NCI-H1694 (cell line): ENCODE measurements at places on chromosomes 16 and 17.

DNA sequence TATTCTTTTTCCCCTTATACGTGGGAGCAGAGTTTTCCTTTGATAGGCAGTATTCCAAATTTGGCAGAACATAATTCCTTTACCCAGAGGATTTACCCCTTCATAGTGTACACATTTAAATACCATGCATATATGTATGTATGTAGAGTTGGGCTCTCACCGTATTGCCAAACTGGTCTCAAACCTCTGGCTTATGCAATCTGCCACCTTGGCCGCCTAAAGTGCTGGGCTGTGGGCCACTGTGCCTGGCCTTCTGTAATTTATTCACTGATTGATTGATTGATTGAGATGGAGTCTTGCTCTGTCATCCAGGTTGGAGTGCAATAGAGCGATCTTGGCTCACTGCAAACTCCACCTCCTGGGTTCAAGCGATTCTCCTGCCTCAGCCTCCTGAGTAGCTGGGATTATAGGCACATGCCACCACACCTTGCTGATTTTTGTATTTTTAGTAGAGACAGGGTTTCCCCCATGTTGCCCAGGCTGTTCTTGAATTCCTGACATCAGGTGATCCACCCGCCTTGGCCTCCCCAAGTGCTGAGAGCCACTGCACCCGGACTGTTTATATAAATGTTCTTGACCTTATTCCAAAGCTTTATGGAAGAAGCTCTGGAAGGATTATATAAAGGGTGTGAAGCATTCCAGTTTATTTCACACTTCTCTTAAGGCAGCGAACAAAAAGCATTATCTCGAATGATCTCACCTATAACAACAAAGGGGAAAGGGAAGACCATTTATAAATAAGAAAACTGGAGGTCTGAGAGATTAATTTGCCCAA, 14.9 kb downstream of the GLG1 start:
- no peak for DNase-seq

- no peak for DNase-seq
Observed at GRCh38 chr16:12675852-12676251, 127.8 kb downstream of the CPPED1 start.

GRCh38 chr17:45248132-45248957, 13.5 kb downstream of the SPATA32 start:
- DNase-seq, result no peak

- DNase-seq, result no peak
Observed at GRCh38 chr17:68780596-68780995, 174.6 kb downstream of the ABCA8 start.

GRCh38 chr16:85213926-85214675, 101.8 kb upstream of the CIBAR2 start:
- no peak for DNase-seq

- DNase-seq, result no peak
Observed at GRCh38 chr17:337453-337852, 15.2 kb downstream of the RPH3AL start.

- DNase-seq, result no peak
Observed at GRCh38 chr17:41728056-41728455, 6.4 kb downstream of the HAP1 start.

DNA sequence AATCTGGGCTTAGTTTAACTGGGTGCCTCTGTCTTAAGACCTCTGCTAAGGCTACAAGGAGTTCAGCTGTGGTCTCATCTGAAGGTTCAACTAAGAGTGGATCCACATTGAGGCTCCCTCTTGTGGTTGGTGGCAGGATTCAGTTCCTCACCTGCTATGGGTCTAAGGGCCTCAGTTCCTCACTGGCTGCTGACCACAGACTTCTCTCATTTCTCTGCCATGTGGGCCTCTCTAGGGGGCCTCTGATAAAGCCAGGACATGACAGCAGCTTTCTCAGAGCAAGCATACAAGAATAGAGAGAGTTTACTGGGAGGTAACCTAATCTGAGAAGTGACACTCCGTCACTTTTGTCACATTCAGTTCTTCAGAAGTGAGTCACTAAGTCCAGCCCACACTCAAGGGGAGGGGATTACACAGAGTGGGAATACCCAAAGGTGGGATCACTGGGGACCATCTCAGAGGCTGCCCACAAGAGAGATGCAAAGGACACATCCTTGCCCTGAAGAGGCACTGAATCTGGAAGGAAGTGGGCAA, 19.2 kb upstream of the ABAT start:
- DNase-seq, result no peak

GRCh38 chr17:522919-523318, 170.3 kb upstream of the RPH3AL start:
- DNase-seq, result no peak

DNA sequence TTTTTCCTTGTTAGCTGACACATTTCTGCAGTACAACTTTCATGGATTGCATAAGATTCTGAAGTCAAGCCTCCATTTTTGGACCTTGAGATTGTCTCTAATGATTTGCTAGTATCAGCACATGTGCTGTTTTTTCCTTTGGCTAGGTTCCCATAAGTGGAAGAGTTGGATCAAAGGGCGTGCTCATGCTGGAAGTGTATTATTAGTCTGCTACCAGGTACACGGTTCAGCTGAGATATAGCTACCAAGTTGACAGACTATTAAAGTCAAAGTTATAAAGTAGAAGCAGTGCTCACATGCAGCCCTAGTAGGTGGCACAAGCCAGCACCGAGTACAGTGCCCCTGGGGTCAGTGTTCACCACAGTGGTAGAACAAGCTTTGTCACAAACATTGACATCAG, 3.2 kb downstream of the FAHD1 start:
- no peak for DNase-seq

- no peak for DNase-seq
Observed at GRCh38 chr16:55386534-55387296, 62.7 kb downstream of the IRX6 start.

- DNase-seq, result no peak
Observed at GRCh38 chr16:22326771-22327445, 29.7 kb downstream of the POLR3E start.

DNA sequence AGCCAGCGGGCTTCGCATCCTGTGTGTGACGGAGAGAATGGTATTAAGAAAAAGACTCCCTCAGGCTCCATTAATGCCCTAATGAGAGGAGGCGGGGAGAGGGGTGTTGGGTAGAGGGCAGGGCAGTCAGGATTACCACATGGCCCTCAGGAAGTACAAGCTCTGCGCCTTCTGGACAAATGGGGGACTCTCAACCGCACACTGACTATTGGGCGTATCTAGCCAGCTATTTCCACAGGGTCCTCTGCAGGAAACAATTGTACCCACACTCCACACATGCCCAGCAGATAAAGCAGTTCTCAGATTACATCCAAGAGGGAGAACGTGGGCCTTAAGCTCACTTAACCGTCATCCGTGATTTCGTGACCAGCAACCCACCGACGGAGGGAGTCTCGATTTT, 14.7 kb downstream of the NXN start:
- DNase-seq, result no peak
